IMR-90 (cell line): ENCODE measurements at places on chromosomes 5 and 9.
A peak's percentile ranks its signal among the peaks of the same experiment; 100 is the strongest.

GRCh38 chr5:57067597-57067924, 106.3 kb upstream of the GPBP1 start:
- DNase-seq: peak; percentile 32

- DNase-seq: peak; percentile 85
These were observed 1.3 kb downstream of the GABBR2 start for GRCh38 chr9:98707166-98708102.

- DNase-seq: no peak
These were observed 10.3 kb downstream of the ZFR start for GRCh38 chr5:32434221-32434620.

DNA sequence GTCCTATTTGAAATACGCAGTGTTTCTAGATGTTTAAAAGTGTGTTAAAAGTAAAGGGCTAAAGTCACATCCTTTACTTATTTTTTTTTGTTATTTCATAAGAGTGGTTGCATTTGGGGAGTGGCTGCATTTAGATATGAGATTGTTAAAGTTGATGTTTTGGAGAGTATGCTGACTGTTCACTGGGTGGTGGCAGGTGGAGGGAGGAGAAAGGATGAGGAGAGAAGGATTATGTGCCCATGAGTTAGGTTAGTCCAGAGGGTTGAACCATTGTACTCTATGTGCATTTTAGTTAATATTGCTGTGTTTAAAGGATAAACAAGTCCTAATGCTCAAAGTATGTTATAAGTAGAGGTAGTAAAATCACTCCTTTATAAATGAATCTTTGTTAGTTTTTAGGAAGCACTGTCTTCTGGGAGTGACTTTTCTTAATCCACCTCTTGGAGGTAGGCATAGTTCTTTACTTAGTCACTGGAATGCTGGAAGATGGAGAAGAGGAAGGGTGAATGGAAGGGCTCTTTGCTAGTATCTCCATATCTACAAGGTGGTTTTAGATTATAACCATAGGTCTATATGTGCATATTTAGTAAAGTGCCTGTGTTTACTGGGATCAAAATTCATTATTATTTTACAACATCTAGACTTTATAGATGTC, 332.3 kb downstream of the NPR3 start:
- DNase-seq: no peak
